KBM-7 (cell line): ENCODE measurements at places on chromosomes 5 and 9.
A peak's percentile ranks its signal among the peaks of the same experiment; 100 is the strongest.

- DNase-seq: no peak
Measured at GRCh38 chr5:113804943-113805342, 291.4 kb downstream of the YTHDC2 start.

- DNase-seq: no peak
Measured at GRCh38 chr5:166772770-166773169, 1518.7 kb upstream of the WWC1 start.

GRCh38 chr5:99058466-99058865, 129.7 kb upstream of the CHD1 start:
- DNase-seq: no peak

DNA sequence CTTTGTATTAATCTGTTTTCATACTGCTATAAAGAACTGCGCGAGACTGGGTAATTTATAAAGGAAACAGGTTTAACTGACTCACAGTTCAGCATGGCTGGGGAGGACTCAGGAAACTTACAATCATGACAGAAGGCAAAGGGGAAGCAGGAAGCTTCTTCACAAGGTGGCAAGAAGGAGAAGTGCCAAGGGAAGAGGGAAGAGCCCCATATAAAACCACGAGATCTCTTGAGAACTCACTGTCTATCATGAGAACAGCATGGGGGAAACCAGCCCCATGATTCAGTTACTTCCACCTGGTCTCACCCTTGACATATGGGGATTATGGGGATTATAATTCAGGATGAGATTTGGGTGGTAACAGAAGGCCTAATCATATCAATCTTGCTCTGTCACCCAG, 60.9 kb upstream of the CHD1 start:
- peak; percentile 96 for DNase-seq

DNA sequence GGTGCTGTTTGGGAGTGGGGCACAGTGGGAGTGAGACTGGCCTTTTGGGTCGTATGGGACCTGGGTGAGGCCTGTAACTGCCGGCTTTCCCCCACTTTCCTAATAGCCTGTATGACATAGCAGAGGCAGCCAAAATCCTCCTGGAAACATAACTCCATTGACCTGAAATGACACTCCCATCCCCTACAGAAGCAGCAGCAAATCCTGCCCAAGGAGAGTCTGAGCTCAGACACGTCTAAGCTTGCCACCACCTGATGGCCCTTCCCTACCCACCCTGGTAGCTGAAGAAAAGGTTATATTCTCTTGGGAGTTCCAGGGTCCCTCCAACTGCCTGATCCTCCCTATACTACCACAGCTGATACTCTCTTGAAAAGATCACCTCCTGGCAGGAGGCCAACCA, 179.8 kb upstream of the ARRDC3 start:
- DNase-seq: no peak

- DNase-seq: no peak
Measured at GRCh38 chr5:121171834-121172233, 679.8 kb upstream of the FTMT start.

DNA sequence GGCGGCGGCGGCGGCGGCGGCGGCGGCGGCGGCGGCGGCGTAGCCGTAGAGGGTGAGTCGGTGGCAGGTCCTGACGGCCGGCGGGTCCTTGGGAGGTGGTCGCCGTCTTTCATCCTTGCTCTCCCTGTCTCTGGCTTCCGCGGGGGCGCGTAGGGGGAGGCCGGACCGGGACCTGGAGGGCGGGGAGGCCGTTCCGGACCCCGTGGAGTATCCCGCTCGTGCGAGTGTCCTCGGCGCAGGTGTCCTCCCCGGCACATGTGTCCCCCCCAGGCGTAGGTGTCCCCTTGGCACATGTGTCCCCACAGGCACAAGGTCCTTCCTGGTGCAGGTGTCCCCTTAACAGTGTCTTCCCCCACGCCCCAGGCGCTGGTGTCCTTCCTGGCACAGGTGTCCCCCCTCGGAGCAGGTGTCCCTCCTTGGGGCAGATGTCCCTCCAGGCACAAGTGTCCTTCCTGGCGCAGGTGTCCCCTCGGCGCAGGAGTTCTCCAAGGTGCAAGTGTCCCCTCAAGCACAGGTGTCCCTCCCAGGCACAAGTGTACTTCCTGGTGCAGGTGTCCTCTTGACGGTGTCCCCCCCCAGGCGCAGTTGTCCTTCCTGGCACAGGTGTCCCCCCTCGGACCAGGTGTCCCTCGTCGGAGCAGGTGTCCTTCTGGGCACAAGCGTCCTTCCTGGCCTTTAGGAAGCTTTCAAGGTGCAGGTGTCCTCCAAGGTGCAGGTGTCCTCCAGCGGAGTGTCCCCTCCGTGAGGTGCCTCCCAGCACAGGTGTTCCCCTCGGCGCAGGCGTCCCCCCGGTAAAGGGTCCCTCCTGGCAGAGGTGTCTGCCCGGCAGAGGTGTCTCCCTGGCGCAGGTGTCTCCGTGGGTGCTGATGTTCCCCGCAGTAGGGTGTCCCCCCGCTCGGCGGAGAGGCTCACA, 519 bp downstream of the EXOC3 start:
- DNase-seq: no peak

DNA sequence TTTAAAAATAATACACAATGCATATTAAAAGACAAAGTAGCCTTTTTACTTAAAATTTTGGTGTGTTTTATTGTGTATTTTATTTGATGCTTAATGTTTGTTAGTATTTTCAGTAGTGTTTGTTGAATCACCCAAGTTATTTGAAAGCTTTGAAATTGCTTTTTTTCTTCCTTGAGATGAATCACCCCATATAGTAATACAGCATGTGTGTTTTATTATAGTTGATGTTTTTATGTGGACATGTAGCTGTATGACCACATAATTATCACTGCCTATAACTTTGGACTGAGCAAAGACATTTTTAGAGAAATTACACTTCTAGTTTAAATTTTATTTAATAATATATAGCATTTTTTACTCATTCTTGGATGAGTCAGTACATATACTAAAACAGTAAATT, 18.0 kb downstream of the FAM174A start:
- DNase-seq: no peak

GRCh38 chr9:114359801-114360200, 28.0 kb downstream of the AKNA start:
- DNase-seq: no peak

DNA sequence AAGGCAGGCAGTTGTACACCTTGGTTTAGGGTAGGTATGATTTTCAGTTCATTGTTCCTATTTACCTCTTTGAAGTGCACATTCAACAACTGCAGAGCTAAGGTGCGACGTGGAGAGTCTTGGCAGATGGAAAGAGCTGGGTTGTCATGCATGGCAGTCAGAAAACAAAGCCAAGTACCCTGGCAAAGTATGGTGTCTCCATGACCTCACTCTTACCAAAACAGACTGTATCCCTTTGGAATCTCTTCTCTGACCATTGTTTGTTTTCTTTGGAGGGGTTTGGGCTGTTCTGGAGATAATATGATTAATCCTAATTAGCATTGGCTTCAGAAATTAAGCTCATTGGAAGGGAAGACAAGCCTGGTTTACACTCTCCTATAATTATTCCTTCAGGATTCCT, 665.7 kb downstream of the DNAH5 start:
- DNase-seq: no peak

- DNase-seq: no peak
Measured at GRCh38 chr9:131815970-131816873, 76.3 kb upstream of the RAPGEF1 start.
